Stimulated activated CD4-positive, alpha-beta T cell treated with anti-CD3 and anti-CD28 coated beads, Interleukin-2, amount 100 ng/mL, for 24 hours (primary cell): ENCODE measurements at places on chromosomes 12 and 14.

- DNase-seq = no peak
Observed at GRCh38 chr14:90727082-90727481, 89.1 kb downstream of the TTC7B start.

DNA sequence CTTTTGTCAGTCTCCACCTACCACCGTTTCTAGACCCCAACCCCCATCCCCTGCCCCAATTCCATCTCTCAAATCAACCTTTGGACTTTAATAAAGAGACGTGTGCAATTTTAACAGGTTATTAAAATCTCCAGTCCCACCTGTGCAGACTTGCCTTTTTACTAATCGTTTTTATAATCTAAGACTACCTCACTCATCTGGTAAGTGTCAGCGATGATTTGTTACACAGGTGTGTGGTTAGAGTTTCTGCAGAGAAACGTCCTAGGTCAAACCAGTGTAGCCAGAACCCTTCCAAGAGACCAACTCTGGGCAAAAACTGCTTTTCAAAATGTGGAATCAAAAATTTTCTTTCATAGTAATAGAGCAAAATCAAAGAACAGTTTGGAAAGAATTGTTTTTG, 60.4 kb upstream of the PELI2 start:
- no peak for DNase-seq

GRCh38 chr14:29757188-29757680, 170.4 kb downstream of the PRKD1 start:
- no peak for DNase-seq

DNA sequence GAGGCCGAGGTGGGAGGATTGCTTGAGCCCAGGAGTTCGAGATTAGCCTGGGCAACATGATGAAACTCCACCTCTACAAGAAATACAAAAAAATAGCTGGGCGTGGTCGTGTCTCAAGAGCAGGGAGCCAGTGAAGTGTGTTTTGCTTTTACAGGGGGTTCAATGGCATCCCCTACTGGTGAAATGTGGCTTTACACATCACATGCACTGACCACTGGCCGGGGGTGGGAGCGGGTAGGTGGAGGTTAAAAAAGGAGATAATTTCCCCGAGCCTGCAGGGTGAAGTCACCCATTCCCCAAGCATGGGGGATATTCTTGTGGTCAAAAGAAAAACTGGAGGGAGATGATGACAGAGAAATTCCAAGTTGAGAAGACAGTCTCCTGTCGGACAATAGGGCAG, 63.6 kb upstream of the PWP1 start:
- DNase-seq = peak; percentile 8
